ENCODE measurements at places on chromosomes 12 and 14.

- DNase-seq: peak; percentile 71
These were observed at the start of gene CCDC88C for GRCh38 chr14:91417120-91417982. TSS of gene CCDC88C (minus strand) at chr14:91417820. CDS start at chr14:91417690, 130 bp downstream.

DNA sequence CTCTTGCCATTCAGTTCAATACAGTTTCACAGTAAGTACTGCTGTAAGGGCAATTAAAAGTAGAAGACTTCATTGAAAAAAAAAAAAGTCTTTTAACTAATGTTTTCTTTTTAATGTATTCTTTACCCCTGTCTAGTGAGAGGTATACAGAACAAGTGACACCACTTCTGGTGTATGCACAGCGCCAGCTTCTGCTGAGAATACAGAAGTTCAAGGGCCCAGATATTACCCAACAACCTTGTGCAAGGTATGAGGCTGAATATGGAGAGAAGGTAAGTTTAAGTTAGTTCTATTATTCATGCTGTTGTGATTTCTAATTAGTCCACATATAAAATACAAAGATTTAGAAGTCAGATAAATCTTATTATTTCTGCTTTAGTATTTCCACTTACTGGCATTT is 168.7 kb downstream of the CFAP54 start:
- no peak for DNase-seq

- DNase-seq: no peak
These were observed 26.4 kb upstream of the BATF start for GRCh38 chr14:75495882-75496281.

DNA sequence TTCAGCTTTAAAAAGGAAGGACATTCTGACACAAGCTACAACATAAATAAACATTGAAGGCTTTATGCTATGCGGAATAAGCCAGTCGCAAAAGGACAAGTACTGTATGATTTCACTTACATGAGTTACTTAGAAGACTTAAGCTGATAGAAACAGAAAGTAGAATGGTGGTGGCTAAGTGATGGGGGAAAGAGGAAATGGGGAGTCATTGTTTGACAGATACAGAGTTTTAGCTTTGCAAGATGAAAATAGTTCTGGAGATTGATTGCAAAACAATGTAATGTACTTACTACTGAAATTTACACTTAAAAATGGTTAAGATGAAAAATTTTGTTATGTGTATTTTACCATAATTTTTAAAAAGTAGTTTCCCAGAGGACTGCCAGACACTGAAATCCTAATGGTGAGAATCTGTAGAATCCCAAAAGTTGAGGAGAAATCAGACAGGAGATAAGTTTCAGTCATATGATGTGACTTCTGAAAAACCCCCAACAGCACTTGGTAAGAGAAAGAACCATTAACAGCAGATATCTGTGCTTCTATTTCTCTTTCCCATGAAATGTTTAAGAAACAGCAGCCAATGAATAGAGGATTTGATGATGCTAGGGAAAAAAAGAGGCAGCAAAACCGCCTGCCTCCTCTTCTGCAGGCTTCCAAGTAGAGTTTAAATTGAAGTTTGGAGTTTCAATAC is 16.6 kb upstream of the CLEC2A start:
- DNase-seq: no peak

DNA sequence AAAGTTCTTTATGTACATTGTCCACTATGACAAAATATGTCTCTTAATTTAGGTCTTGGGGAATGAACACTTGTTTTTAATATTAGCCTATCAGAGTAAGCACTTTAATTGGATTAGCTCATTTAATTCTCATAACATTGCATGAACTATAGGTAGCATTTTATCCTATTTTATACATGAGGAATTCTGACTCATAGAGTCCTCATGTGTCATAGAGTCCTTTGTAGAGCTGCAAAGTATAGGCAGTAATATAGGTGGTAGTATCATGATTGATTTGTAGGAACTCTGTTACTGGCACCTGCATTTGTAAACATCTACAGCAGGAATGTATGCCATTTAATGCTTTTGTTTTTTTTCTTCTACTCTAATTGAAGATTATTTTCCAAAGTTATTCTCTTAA is 96.0 kb downstream of the GPHN start:
- no peak for DNase-seq

DNA sequence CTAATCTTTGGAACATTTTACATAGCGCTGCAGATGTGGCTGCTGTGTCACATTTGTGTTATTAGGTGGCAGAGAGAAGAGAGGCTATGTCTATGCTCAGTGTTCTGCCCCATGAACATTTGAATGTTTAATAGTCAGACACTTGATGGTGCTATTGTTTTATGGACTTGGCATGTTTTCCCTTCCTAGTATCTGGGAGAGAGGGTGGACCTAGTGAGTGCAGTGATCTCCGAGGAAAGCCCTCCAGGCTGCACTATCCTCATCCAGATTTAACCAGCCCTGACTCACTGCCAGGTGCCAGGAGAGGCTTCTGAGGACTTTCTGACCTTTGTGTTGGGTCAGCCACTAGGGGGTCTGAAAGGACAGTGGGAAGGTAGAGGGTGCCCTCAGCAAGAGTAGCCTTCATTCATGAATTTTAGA is 24.3 kb downstream of the ZFC3H1 start:
- DNase-seq: no peak

- DNase-seq: peak; percentile 24
These were observed 120.9 kb downstream of the TMEM132C start for GRCh38 chr12:128387811-128388422.

- no peak for DNase-seq
These were observed 36.0 kb upstream of the RMST start for GRCh38 chr12:97426492-97427116.

GRCh38 chr12:25518512-25518911 is 34.6 kb downstream of the LMNTD1 start:
- DNase-seq: no peak

DNA sequence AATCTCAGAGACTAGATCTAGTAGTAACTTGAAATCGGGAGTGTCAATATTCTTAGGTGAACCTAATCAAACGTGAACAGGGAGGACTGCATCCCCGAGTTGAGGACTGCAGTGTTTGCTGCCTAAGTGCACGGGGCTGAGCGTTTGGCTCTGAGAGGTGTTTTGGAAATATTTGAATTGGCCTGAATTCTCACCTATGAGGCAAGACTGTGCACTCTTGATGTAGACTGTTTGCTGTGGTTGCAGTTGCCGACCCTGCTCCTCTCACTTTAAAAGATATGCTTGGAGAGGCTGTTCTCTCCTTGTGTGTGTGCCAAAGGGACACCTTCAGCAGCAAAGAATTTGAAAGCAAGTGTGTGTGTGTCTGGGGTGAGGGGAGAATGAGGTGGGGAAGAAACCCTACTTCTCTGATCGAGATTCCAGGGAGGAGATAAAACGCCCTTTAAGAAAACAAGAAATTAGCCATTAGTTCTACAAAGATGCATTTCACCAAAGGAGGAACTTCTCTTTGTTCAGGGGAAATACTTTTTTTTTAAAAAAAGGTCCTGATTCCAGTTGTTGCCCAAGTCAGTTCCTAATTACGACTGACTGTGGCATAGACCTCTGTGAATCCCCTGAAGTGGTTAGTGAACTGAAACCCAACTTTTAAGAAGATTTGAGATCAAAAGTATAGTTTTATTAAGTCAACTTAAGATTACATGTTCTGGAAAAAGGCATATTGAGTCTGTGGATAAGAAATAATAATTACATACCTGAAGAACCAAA is 106.6 kb downstream of the DYRK2 start:
- DNase-seq: no peak

GRCh38 chr12:130847112-130847511 is 8.1 kb upstream of the STX2 start:
- DNase-seq: no peak

- DNase-seq: no peak
These were observed 390.1 kb upstream of the PDE3A start for GRCh38 chr12:19978193-19978592.

DNA sequence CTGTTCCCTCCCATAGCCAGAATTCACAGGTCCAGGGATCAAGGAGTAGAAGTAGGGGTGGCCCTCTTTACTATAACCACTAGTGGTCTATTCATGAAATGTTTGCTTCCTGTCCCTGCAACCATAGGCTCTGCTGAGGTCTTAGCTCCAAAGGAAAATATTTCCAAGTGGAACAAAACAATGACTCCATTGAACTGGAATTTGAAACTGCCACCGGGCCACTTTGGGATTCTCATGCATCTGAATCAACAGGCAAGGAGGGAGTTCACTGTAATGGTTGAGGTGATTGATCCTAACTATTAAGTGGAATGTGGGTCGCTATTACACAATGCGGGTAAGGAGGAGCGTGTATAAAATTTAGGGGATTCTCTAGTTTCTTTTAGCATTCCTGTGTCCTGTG is 197.0 kb downstream of the ETNK1 start:
- DNase-seq: no peak

GRCh38 chr12:27290501-27291168 is 42.0 kb upstream of the BMAL2 start:
- DNase-seq: no peak
